ENCODE measurements at places on chromosomes 3 and 15.

GRCh38 chr3:149542375-149543312 is 68.1 kb downstream of the TM4SF4 start:
- DNase-seq: no peak

DNA sequence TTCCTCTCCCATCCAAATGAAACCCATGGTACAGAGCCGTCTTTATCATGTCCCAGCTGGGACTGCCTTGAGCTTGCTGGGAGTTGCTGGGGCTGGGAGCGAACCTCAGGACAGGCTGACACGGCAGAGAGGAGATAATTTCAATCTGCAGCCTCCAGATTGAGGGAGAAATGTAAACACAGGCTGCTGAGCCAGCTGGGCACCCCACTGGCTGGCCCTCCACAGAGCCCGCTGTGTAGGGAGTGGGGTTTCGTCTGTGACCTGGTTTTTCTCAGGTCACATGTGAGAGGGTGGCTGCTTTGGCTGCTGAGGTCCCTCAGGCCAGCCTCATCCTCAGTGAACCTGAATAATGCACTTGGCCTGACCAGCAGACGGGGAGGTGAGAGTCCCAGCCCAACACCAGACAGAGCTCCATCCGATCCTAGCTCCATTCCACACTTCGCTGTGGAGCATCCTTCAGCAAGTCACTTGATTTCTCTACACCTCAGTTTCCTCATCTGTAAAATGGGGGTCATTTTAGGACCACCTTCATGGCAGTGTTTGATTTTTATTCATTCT is 121.6 kb upstream of the MRPS22 start:
- DNase-seq: no peak

DNA sequence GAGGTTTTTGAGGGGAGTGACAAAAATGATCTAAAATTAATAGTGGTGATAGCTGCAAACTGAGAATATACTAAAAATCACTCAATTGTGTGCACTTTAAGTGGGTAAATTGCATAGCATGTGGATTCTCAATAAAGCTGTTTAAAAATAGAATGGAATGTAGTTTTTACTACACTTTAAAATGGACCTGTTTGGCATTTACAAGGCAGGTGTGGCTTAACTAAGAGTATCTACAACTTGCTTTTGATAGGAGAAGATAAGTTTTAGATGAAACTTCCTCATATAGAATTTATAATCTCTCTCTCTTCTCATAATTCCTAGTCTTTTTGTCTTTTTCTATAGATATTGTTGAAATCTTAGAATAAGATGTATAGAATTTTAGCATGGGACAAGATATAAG is 40.3 kb downstream of the THRB start:
- no peak for DNase-seq

GRCh38 chr15:57640930-57641682 is 49.4 kb downstream of the MYZAP start:
- no peak for DNase-seq

DNA sequence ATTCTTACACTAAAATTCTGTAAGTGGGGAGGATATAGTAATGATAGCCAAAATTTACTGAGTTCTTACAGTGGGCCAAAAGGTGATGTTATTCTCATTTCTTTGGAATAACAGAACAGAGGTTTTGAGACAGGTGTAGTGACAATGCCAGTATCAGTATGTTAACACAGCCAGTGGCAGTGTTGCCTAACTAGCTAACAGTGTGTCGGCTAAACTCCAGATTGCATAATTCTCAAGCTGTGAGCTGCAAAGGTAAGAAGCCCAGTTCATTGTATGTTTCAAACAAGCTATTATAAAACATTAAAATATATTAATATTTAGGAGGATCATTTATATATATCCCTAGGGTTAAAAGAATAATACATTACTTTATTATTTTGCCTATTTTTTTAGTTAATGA is 920 bp downstream of the SLC15A2 start:
- no peak for DNase-seq

Data from omental fat pad (tissue), 4 donors.